ENCODE measurements at places on chromosomes 13 and 19. TPM values are rescaled to one million over a fixed set of nuclear protein-coding genes. Genes with fewer than 3 reads are reported as not detected.

GRCh38 chr19:14553042-14553938, 18.6 kb downstream of the NDUFB7 start:
- H3K4me3 ChIP-seq: no peak overlapping the region
- DNase-seq: no peak
- H3K27me3 ChIP-seq: no peaks in the 10 kb centered on the region
- H3K36me3 ChIP-seq: peaks cover 5% of the 10 kb centered on the region
- H3K27ac ChIP-seq: peak overlapping the region; percentile 29

DNA sequence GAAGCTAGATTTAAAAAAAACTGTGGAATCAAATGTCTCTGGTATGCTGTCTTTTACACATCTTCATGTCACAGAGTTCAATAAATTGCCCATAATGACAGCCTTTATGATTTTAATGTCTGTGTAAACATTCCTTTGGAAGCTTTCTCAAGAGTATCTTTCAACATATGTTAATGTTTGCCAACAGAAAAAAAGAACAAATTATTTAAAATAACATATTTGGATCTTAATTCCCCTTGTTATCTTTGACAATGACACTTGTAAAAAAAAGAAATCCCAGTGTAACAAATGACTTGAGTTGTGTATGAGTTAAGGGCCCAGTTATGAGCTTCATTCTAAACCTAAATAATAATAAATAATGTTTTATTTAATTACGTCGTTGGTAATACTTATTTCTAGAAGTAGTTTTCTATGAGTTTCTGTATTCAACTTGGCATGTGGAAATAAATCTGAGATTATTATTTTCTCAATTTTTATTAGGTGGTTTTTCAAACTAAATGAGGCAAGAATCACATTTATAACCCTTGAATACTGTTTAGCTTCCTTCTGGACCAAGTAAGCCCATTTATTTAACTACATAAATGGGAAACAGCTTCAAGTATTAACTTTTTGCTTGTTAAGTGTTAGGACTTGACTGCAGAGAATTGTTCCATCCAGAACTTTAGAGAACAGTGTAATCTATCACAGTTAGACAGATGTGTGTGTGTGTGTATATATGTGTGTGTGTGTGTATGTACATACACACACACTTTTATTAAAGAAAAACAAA, 182.1 kb downstream of the POSTN start:
- H3K4me3 ChIP-seq: no peak overlapping the region
- H3K27ac ChIP-seq: no peak overlapping the region
- no peaks in the 10 kb centered on the region for H3K27me3 ChIP-seq
- H3K36me3 ChIP-seq: no peaks in the 10 kb centered on the region
- H3K4me1 ChIP-seq: no peaks in the 10 kb centered on the region
- no peak for DNase-seq

Gene TEX29
- total RNA-seq: 0.36 TPM

Gene S1PR5
- total RNA-seq: 4.6 TPM

DNA sequence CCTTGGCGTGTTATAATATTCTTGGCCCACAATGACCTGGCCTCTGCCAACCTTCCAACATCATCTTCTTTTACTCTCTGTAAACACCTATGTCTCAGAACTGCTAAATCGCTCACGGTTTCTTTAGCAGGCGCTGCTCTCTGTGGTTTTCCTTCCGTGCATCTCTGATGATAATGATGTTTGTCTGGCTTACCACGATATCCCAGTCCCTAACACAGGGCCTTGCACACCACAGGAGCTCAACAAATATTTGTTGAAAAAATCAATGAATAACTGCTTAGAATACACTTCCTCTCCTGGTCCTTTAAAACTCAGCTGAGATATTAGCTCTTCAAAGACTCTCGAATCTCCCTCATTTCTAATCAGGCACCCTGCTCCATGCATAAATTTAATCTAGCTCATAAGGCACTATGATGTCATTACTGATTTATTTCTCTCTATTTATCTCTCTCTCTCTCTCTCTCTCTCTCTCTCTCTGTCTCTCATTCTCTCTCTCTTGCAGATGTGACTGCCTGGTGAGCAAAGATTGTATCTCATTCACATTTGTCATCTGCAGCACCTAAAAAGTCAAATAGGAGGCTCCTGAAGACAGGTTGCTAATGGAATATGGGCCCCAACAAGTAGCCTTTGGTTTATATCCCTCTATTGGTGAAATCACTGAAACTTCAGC, 206.4 kb downstream of the NHLRC3 start:
- no peaks in the 10 kb centered on the region for H3K36me3 ChIP-seq
- no peaks in the 10 kb centered on the region for H3K4me1 ChIP-seq
- no peaks in the 10 kb centered on the region for H3K27me3 ChIP-seq
- H3K4me3 ChIP-seq: no peak overlapping the region
- no peak for DNase-seq

All from T-cell (primary cell).